ENCODE measurements at places on chromosomes 11 and 22.

- DNase-seq: no peak
These were observed 10.9 kb downstream of the ELFN2 start for GRCh38 chr22:37416389-37416788.

GRCh38 chr11:28981381-28981780 lies 873.2 kb downstream of the METTL15 start:
- DNase-seq: peak; percentile 9

GRCh38 chr22:20156611-20157429 lies 6.0 kb upstream of the CCDC188 start:
- DNase-seq: peak; percentile 63

DNA sequence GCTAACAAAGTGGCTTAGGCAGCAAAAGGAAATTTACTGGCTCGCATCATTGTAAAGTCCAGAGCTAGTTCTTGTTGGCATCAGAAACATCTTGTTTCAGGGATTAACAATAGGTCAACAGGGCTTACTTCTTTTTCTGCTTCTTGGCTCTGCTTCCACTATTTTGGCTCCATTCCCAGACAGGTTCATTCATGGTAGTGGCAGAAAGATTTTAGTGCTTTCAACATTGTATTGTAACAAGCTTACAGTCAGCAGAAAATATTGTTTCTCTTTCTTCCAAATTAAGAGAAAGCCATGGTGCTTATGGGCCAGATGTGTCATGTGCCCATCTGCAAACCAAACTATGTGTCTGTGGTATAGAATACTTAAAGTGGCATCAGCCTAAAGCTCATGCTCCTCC lies 315.6 kb downstream of the RAB38 start:
- DNase-seq: no peak

DNA sequence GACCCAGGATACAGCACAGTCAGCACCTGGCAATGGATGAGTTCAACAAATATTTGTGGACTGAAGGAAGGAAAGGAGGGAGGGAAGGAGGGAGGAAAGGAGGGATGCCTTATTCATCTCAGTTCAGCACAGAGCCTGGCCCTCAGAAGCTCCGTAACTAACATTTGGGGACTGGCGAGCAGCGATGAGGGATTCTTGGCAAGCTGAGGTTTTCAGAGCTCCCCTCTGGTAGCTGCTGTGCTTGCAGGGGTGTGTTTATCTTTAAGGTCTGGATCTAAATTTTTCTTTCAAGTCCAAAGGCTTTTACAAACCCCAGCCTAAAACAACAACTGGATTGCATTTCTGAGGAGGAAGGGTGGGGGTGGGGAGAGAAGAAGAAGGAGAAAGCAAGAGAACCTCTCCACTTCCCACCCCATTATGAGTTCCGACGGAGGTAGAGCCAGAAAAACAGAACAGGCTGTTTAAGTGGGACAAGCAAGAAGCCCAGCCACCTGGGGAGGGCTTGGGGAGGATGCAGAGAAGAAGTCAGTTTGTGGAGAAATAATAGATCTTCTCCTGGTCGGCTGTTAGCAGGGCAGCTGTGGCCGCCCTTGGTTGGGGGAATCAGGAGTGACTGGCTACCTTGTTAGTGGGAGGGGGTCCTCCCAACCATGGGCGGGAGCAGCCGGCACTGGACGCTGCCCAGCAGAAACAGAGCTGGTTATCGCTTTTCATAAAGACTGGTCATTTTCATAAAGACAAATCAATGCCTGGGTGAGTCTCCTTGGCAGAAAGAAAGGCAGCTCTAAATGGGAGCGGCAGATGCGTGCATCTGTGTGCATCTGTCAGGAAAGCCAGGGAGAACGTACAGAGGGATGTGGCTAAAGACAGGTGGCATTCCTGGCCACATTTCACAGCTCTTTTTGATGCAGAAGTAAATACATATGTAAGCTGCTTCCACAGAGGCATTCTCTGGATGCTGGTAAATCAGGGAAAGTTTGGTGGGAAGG lies 78.0 kb downstream of the TSPAN18 start:
- no peak for DNase-seq
